Type B pancreatic cell (in vitro differentiated cells): ENCODE measurements at places on chromosomes 12 and 14. TPM values are rescaled to one million over a fixed set of nuclear protein-coding genes. Genes with fewer than 3 reads are reported as not detected.
A peak's percentile ranks its signal among the peaks of the same experiment; 100 is the strongest.

GRCh38 chr12:105861227-105861626, 277.5 kb downstream of the NUAK1 start:
- peaks cover 28% of the 10 kb centered on the region for H3K27me3 ChIP-seq
- no peak for DNase-seq
- H3K4me3 ChIP-seq, result no peak overlapping the region
- H3K4me1 ChIP-seq, result peaks cover 10% of the 10 kb centered on the region
- no peak overlapping the region for H3K27ac ChIP-seq

GRCh38 chr14:92844204-92844603, 50.1 kb downstream of the GOLGA5 start:
- DNase-seq, result no peak
- H3K4me1 ChIP-seq, result no peaks in the 10 kb centered on the region
- no peak overlapping the region for H3K27ac ChIP-seq
- peaks cover 18% of the 10 kb centered on the region for H3K36me3 ChIP-seq

- H3K36me3 ChIP-seq, result peaks cover 35% of the 10 kb centered on the region
- DNase-seq, result no peak
- H3K27me3 ChIP-seq, result no peaks in the 10 kb centered on the region
- H3K27ac ChIP-seq, result no peak overlapping the region
- H3K4me1 ChIP-seq, result peaks cover 49% of the 10 kb centered on the region
These were observed 4.7 kb downstream of the LRP1-AS start for GRCh38 chr12:57142727-57143126.

DNA sequence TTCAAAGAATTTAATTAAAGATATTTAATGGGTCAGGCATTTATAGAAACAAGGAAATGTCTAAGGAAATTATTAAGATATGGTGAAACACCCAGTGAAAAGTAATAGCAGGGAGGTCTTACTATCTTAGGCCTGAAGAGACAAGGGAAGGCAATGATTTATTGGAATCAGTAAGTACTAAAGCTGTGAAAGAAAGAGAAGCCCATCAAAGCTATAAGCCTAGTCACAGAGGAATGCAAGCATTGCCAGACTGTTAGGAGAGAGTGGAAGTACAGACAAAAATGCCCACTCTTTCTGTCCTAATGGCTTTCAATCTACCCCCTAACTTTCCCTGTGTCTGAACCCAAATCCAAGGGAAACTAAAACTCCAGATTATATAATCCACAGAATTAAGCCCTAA, 69.2 kb upstream of the PIK3C2G start:
- no peaks in the 10 kb centered on the region for H3K27me3 ChIP-seq
- H3K4me1 ChIP-seq, result no peaks in the 10 kb centered on the region
- no peak overlapping the region for H3K27ac ChIP-seq
- no peak overlapping the region for H3K4me3 ChIP-seq
- H3K36me3 ChIP-seq, result peaks cover 14% of the 10 kb centered on the region

- H3K4me3 ChIP-seq, result no peak overlapping the region
- H3K4me1 ChIP-seq, result peaks cover 9% of the 10 kb centered on the region
These were observed 14.8 kb upstream of the LRTM2 start for GRCh38 chr12:1805441-1806081.

DNA sequence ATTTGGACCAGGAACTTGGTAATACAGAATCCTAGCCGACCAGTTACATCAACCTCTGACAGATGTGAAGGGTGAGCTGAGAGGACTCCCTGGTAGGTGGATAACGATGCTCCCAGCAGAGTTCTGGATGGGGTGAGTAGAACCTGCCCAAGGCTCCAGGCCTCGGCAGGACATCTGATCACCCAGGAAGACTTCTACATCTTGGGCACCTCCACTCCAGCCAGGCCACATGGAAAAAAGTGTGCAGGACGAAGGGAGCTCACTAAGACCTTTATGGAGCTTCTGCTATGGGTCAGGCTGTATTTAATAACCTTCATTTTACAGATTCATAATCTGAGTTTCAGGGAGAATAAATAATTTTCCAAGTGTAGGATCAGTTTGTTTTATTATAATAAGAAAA, 1028.7 kb downstream of the BCL11B start:
- H3K4me1 ChIP-seq, result no peaks in the 10 kb centered on the region
- no peaks in the 10 kb centered on the region for H3K27me3 ChIP-seq
- H3K36me3 ChIP-seq, result no peaks in the 10 kb centered on the region
- no peak for DNase-seq

- H3K4me3 ChIP-seq, result no peak overlapping the region
- no peak overlapping the region for H3K27ac ChIP-seq
- no peak for DNase-seq
- H3K27me3 ChIP-seq, result no peaks in the 10 kb centered on the region
- no peaks in the 10 kb centered on the region for H3K36me3 ChIP-seq
- no peaks in the 10 kb centered on the region for H3K4me1 ChIP-seq
These were observed 133.5 kb downstream of the LLPH start for GRCh38 chr12:65997056-65997455.

DNA sequence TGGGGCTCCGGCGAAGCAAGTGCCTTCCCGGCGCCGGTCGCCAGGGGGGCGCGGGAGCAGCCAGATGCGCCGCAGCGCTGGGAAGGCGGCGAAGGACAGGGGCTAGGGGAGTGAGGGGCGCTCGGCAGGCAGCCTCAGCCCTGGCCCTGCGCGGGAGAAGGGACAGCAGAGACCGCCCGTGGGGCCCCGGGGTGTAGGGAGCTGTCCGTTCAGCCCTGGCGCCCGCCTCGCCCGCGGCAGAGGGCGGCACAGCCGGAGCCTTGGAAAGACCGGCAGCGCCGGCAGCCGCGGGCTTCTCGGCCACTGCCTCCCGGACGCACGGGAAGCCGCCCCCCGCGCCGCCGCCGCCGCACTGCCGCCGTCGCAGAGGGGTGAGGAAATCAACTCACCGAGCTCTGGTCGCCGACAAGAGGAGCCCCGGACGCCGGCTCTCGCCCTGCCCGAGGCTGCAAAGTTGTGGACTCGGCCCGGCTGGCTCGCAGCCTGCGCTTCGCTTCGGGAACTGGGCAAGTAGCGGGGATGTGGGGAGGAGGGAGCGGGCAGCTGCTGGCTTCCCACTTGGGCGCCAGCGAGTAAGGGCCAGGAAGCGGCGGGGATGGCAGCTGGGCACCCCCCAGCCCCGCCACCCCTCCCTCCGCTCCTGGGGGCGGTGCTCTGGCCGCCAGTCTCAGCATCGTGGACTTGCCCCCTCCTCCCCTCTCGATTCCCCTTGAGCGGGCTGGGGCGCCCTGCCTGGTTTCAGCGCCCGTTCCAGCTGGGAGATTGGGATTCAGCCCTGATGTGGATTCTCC, at the start of gene ZDHHC22:
TSS of gene ZDHHC22 (minus strand) at position 578 of the 791 bp plus-strand sequence. CDS start 2,053 bp downstream, outside the sequence.
- H3K36me3 ChIP-seq, result no peaks in the 10 kb centered on the region
- H3K27me3 ChIP-seq, result peaks cover 91% of the 10 kb centered on the region
- peaks cover 9% of the 10 kb centered on the region for H3K4me1 ChIP-seq

DNA sequence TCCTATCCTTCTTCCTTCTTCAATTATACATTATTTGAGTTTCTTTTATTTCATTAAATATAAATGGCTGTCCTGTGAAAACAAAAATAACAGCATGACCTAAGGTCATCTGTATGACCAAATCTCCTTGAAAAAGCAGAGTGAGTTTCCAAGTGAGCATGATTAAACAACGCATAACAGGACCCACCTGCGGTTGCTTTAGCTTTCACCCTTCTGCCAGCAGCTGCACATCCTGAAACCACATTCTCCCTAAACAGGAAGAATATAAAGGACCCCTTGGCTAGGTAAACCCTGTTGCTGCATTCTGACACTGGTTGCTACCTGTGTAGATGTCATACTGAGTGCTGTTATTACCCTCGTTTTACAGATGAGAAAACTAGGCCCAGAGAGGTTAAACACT, 42.8 kb upstream of the CPM start:
- H3K27me3 ChIP-seq, result no peaks in the 10 kb centered on the region
- peaks cover 10% of the 10 kb centered on the region for H3K4me1 ChIP-seq
- DNase-seq, result no peak
- no peak overlapping the region for H3K27ac ChIP-seq

DNA sequence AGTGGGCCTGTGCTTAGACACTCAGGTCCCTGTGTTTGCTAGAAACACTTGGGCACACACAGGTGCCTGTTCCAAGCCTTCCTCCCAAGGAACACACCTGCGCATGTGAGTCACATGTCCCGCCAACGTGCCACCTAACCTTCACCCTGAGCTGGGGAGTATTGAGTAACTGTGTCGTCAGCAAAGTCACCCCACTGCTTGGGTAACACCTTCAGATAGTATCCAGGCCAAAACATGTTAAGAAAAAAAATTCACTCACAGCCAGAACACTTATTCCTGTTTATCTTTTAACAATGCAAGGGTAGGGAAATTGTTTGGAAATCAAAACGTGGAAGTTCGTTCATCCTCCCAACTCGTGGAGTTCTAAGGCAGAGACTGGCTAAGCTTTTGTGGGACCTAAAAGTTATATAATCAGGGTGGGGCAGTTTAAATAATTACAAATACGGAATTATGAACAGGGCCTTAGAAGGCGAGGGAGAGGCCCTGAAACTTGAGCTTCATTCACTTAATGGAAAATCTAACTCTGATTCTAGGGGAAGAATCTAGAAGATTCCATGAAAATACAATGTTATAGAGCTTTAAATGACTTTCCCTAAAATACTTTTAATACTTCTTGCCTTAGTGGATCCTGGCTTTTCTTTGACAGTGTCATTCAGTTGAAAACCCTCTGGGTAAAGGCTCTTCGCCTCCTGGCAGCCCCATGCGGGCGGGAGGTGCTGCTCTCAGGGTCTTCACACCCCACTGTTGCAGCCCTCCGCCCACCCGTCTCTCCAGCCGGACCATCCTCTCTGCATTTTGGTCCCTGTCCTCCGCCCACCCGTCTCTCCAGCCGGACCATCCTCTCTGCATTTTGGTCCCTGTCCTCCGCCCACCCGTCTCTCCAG, 30.3 kb upstream of the ADIPOR2 start:
- H3K4me3 ChIP-seq, result peak overlapping the region; percentile 75
- H3K27ac ChIP-seq, result peak overlapping the region; percentile 90
- peaks cover 4% of the 10 kb centered on the region for H3K36me3 ChIP-seq

DNA sequence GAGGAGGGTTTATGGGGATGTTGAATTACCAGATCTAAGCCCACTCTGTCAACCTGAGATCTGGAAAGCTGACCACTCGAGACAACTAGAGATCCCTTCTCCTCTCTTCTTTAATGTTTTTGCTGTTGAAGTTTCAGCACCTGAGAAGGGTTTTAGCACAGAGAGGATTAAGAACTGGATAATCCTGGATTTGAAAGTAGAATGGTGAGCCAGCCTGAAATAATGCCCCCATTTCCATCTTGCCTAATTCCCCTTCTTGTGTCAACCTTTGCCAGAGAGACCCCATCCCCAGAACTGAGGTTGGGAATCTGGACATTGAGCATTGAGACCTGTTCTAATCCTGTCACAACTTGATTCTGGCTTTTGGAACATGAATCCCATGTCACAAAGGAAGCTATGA, 87.8 kb upstream of the RFLNA start:
- no peak overlapping the region for H3K27ac ChIP-seq
- H3K36me3 ChIP-seq, result peaks cover 3% of the 10 kb centered on the region
- peaks cover 22% of the 10 kb centered on the region for H3K4me1 ChIP-seq
- peaks cover 12% of the 10 kb centered on the region for H3K27me3 ChIP-seq
- H3K4me3 ChIP-seq, result no peak overlapping the region
- no peak for DNase-seq

DNA sequence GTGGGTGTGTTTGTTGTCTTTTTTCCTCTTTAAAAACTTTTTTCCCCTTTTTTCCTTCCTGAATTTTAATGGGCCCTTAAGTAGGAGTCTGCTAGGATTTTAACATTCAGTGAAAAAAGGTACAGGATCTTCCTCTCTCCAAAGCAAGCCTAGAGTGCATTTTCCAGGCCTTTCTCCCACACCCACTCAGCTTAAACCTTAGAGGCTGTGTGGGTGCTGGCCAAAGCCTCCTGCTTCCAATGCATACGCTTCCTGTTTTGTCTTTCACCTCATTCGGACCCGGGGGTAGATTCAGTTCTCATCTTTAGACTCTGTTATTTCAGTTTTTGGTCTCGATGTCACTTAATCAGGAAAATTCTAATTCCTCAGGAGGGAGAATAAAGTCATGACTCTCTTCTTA, 51.2 kb downstream of the TMEM30B start:
- peaks cover 22% of the 10 kb centered on the region for H3K4me1 ChIP-seq
- H3K36me3 ChIP-seq, result no peaks in the 10 kb centered on the region
- H3K27ac ChIP-seq, result no peak overlapping the region

GRCh38 chr12:48034835-48035805, 30.8 kb upstream of the COL2A1 start:
- H3K27me3 ChIP-seq, result no peaks in the 10 kb centered on the region
- H3K4me1 ChIP-seq, result peaks cover 27% of the 10 kb centered on the region
- no peak overlapping the region for H3K4me3 ChIP-seq
- H3K36me3 ChIP-seq, result no peaks in the 10 kb centered on the region
- no peak overlapping the region for H3K27ac ChIP-seq
- DNase-seq, result no peak

DNA sequence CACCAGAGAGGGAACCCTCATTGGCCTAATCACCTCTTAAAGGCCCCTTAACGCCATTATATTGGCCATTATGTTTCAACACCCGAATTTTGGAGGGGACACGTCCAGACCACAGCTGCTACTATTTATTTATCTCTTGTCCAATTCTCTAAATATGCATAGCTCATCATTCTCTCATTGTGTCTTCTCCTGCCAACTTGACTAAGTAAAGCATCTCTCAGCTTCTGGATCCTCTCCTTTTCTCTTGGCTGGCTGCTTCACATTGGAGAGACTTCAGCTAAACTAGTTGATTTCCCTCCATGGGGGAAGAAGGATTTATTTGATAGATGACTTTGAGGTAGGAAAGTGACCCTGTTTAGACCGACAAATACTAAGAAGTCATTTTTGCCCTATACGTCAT, 120.4 kb upstream of the KRR1 start:
- H3K27ac ChIP-seq, result no peak overlapping the region
- no peak overlapping the region for H3K4me3 ChIP-seq
- peaks cover 36% of the 10 kb centered on the region for H3K4me1 ChIP-seq
- H3K27me3 ChIP-seq, result no peaks in the 10 kb centered on the region
- no peak for DNase-seq

DNA sequence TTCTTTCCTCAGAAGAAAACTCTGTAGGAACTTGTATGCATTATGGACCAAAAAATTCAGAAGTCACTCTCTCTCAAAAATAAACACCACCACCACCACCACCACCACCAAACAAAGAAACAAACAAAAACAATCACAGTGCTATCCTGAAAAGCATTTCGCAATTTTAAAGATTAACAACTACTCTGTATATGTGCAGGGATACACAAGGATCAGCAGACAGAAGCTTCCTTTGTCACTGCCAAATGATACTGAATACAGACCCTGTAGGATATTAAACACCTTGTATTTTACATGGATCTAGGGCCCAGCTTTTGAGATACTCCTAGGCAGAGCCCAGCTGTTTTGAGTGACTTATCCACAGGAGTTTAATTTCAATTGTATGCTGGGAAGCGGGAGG, 31.7 kb downstream of the ATP2B1 start:
- no peak overlapping the region for H3K4me3 ChIP-seq
- H3K4me1 ChIP-seq, result peaks cover 22% of the 10 kb centered on the region
- peaks cover 31% of the 10 kb centered on the region for H3K36me3 ChIP-seq
- no peak overlapping the region for H3K27ac ChIP-seq
- H3K27me3 ChIP-seq, result no peaks in the 10 kb centered on the region

The OAS3 gene
- 4.6 and 13.0 TPM in 2 replicates for total RNA-seq

The CLEC4E gene
- not detected in 2 replicates for total RNA-seq

The RNASE11 gene
- not detected in 2 replicates for total RNA-seq

The NUP107 gene
- total RNA-seq, result 48.7 and 80.2 TPM in 2 replicates

The DPF3 gene
- total RNA-seq, result 4.5 and 5.8 TPM in 2 replicates
